ENCODE measurements at places on chromosomes 2 and 18.

GRCh38 chr2:176595986-176596385, 326.7 kb downstream of the MTX2 start:
- DNase-seq: no peak

- no peak for DNase-seq
Measured at GRCh38 chr2:237132799-237133198, 47.1 kb downstream of the COPS8 start.

DNA sequence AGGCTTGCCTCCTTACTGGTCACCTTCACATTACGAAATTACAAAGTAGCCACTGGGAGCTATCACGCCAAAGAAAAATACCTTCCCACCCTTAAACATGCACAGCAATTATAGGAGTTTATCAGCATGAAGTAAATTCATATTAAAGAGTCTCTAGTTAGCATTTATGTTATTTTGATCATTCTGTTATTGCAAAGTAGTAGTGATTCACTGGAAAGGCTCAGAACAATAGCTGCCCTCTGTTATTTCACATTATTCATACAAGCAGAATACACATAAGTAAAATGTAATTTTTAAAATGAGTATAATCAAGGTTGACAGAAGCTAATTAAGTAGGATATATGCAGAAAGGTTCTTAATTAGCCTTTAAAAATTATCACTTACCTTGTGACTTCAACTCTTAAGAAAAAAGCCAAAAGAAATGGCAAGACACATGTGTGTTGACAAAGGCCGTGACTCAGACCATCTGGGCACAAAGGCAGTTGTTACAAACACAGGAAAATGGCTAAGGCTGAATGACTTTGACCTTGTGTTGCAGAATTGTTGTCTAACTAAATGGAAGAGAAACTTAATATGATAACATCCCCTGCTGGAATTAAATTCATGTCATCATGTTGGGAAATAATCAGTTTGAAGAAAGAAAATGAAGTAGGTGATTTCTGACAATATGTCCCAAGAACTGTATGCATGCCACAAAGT, 108.3 kb downstream of the ARL6IP6 start:
- no peak for DNase-seq

DNA sequence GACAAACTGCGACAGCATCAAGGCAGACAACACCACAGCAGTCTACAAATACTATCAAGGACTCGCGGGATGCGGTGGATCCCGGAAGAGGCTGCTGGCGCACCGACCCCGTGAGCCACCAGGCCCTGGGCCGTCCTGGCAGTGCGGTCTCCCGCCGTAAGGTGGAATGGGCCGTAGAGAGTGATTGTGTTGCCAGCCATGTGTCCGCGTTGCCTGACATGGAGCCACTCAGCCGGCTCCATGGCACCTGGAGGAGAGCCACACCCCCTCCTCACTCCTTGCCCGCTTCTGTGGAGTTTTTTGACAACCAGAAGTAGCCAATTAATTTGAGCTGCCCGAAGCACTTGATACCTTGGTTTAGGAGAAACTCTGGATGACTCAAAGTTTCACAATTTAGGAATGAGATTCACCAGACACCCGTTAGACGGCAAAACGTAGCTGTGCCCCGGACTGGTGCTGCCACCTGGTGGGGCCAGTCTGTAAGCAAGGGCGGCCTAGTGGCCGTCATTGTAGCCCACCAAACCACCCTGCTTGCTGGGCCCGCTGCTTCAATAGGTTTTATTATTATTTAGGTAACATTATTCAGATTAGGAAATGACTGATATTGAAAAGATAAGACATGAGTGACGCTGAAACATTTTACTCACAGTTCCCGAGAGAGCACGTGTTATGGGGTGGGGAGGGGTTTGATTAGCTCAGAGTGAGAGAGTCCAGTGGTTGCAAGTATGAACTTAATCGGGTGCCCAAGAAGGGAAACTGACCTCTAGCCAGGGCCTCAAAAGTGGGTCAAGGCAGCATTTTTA, 10.2 kb upstream of the IMP4 start:
- peak; percentile 68 for DNase-seq

- DNase-seq: peak; percentile 5
Measured at GRCh38 chr2:109466674-109467575, 146.8 kb downstream of the SEPTIN10 start.

DNA sequence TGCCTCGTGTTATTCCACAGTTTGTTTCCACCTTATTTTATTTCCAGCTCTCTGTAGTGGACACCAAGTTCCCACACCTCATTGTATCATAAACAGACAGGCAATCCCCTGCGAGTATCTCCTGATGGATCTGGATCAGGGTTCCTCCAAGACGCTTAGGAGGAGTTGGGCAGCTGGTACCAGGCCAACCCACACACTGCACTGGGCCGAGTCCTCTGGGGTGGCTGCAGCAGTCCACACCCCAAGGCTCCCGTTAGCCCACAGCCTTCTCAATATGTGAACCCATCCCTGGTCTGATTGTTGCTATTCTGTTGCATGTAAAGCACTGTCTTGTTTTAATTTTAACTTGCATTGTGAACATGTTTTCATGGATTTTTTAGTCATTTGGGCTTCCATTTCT, 178.8 kb upstream of the RAB6C start:
- no peak for DNase-seq

DNA sequence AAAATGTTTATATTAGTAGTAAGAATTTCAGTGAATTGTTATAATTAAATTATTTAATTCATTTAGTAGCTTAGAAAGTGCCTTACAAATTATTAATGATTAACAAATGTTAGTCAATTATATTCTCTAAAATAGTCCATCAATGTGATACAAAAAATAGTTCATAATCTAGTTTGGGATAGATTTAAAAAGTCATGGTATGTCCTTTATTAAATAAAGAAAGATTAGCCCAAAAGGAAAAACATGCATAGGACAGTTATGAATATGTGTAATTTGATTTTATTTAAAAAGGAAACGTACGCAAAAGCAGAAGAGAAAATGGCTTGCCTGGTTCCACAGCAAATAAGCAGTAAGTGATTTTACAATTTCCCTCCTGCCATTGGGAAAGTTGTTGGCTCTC, 768.5 kb downstream of the TRIB2 start:
- no peak for DNase-seq

DNA sequence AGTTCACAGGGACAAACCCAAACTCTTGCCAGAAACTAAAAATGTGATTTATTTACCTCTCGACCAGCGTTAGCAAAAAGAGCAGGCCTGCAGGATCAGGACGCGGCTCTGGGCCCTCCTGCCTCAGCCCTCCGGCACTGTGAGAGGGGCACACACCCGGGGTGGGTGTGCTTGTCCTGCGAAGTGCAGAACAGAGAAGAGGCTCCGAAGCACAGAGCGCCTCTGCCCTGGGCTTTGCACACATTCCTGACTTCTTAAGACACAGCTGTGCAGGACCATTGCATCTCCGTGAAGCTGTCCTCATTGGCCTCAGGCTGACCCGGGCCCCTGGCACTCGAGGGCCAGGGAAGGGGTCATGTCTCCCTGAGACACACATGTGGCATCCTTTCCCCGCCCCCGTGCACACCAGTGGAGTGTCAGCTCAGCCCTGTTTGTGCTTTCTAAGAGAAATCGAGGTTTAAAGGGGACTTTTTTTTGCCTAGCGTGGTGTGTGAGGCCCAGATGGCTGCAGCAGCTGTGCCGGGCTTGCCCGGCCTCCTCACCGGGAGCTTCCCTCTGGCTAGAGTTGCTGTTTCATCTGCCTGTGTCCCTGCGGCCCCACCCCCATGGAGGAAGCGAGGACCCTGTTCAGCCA, 9.9 kb upstream of the NFATC1 start:
- no peak for DNase-seq

GRCh38 chr2:71923887-71924533, 223.7 kb downstream of the CYP26B1 start:
- peak; percentile 61 for DNase-seq

DNA sequence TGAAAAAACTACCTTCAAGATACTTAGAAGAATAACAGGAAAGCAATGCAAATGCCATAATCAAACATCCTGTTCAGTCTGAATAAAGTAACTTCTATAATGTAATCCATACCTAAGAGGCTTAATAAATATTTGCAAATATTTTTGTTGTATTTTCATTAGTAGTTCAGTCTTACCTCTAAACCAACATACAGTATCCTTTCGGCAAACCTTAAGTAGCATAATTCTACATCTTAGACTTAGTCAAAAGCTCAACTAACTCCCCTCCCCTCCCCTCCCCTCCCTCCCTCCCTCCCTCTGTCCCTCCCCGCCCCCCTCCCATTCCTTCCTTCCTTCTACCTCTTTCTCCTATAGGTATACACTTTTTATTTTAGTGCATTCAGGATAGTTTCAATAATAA, 1373.2 kb downstream of the SUCLG1 start:
- no peak for DNase-seq

DNA sequence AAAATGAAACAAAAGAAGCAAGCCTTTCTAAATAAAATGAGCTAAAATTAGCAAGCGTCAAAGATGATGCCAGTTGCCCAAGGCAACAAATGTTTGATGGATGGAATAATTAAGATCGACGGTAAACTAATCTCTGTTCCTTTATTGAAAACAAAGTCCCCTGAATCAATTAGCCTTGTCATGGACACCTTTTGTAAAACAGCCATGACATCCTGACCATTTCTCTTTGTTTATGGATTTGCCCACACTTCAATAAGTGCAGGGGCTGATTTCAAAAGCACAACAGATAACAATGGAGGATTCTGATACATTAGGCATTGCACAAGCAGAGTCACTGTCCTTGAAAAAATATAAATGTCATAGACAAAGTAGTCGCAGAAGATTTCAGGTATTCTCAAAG, 160.1 kb upstream of the HNRNPA3 start:
- DNase-seq: no peak

DNA sequence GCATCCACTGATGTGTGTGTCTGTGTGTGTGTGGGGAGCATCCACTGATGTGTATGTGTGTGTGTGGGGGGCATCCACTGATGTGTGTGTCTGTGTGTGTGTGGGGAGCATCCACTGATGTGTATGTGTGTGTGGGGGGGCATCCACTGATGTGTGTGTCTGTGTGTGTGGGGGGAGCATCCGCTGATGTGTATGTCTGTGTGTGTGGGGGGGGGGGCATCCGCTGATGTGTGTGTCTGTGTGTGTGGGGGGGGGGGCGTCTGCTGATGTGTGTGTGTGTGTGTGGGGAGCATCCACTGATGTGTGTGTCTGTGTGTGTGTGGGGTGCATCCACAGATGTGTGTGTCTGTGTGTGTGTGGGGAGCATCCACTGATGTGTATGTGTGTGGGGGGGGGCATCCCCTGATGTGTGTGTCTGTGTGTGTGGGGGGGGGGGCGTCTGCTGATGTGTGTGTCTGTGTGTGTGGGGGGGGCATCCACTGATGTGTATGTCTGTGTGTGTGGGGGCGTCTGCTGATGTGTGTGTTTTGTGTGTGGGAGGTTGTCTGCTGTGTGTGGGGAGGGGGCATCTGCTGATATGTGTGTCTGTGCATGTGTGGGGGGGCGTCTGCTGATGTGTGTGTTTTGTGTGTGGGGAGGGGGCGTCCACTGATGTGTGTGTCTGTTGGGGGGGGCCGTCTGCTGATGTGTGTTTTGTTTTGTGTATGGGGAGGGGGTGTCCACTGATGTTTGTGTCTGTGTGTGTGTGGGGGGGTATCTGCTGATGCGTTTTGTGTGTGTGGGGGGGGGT, 125.9 kb downstream of the NFATC1 start:
- DNase-seq: no peak

DNA sequence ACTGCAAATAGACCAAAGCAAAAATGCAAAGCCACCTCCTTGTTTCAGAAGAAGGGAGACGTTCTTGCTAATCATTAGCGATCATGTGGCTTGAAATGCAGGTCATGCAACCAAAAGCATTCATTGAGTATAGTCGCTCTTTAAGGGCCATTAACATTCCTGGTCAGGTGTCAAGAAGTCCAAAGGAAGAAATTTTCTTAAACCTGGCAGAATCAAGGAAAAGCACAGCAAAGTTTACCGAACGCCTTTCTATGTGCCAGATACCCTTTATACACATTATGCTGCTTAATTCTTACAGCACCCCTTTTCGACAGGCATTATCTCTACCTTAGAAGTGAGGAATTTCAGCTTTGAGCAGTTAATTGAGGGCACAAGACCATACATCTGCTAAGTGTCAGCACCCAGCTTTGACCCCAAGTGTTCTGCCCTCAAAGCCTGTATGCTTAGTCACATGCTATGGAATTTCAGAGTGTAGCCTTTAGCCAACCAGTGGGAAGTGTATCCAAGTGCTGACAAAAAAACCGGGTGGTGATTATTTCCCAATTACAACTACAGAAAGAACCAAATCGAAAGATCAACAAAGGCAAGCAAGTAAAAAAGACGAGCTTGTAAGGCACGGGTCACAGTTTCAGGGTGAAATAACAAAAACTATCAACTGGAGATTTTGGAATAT, 70.8 kb downstream of the EPHA4 start:
- no peak for DNase-seq

DNA sequence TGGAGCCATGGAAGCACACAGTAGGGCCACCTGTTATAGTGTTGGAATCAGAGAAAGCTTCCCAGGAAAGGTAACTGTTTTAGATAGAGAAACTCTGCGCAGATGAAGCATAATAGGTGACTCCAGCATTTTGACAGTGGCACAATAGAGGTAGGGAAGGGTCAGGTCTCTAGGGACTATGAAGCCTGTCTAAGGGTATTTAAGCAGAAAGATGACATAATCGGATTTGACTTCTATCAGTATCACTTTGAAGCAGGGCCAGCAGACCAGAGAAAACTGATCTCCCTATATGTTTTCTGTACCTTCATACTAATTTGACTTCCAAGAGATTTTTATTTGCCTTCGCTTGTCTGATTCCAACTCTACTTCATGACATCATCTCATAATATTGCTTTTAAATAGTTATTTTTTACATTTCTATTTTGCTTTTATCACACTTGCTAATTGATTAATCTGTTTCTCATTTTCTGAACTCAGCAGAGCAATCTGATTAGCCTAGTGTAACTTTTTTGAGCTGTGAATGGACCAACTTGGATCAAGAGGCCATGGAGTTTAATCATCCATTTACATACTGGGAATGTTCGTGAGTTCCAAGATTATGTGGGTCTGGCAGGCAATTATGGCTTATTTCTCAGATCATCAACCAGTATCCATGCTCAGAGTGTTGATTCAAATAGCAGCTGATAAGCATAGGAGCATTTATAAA, 8.4 kb upstream of the HIBCH start:
- DNase-seq: no peak

DNA sequence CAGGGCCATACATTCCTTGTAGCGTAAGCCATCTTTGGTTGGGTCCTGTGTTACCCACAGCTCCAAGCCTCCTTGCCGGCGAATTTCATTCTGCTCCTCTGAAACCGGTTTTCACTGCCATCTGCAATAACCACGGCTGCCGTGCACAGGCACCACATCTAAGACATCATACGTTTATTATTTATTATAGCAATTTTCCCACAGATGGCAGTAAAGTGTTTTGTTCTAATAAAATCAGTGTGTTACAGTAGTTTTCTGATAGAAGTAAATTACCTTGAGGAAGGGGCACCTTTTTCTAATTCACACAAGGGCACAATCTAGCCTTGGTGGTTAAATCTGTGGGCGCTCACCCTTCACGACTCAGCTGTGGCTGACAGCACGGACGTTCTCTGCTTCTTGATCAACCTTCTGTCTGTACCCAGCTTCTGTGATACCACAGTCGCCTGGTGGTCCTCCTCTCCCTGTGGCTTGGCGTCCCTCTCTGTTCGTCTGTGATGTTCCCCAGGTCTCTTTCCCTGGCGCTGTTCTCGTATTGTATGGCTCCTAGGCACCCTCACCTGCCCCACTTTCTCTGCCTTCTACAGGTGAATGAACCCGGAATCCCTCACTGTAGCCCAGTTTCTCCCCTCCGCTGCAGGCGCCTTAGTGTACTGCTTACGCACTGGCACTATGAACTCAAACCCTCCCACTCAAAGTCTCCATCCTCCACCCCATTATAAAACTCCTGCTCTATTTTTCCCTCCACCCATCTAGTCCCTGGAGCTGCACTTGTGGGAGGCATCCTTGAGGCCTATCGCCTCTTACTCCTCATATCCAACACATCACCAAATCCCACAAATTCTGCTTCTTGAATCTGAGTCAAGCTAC, 236.8 kb downstream of the DYSF start:
- no peak for DNase-seq
